ENCODE measurements at places on chromosomes 2 and 18. TPM values are rescaled to one million over a fixed set of nuclear protein-coding genes. Genes with fewer than 3 reads are reported as not detected.

DNA sequence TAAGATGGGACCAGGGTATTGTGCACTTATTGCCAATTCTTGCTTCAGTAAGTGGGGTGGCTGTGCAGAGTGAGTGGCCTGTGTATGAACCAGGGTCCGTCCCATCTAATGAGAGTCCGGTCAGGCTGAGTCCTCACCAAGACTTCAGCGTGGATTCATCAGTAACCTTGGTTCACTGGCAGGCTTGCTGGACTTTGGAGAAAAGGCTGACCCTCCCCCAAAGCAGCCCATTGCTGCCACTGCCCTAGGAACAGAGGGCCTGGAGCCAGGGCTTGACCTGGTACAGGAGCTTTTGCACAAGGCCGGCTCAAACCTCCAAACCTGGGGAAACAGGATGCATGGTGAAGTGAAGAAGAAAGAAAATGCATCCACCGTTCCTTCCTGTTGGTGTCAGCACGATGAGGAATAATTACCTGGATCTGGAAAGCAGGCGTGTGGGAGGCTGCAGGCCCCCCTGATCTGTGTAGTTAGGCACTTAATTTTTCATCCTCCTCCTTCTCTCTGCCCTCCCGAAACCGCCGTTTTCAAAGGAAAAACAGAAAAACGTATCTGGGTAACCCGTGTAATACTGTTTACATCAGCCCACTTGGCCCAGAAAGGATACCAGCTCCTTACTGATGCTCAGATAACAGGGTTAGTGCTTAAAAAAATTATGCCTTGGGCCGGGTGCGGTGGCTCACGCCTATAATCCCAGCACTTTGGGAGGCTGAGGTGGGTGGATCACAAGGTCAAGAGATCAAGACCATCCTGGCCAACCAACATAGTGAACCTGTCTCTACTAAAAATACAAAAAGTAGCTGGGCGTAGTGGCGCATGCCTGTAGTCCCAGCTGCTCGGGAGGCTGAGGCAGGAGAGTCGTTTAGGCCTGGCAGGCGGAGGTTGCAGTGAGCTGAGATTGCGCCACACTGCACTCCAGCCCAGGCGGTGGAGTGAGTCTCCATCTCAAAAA, 147.7 kb downstream of the TGIF1 start:
- H3K27ac ChIP-seq: peak overlapping the region; percentile 98
- peak overlapping the region; percentile 92 for H3K4me3 ChIP-seq
- no peak for DNase-seq
- peaks cover 49% of the 10 kb centered on the region for H3K4me1 ChIP-seq

DNA sequence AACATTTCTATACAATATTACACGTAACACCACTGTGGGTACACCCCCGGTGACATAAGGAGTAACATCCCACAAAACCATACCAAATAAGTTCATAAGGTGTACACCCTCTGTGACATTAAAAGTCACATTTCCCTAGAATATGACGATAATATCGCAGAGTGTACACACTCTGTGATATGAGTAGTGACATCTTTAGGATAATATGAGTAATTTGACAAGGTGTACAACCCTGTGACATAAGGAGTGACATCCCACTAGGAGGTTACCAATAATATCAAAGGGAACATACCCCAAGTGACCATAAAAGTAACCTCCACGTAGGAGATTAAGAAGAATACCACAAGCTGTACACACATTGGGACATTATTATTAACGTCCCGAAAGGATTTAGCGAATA, 24.0 kb upstream of the TEX261 start:
- peaks cover 2% of the 10 kb centered on the region for H3K27me3 ChIP-seq
- peaks cover 5% of the 10 kb centered on the region for H3K4me1 ChIP-seq
- H3K36me3 ChIP-seq: no peaks in the 10 kb centered on the region
- no peak overlapping the region for H3K4me3 ChIP-seq
- H3K27ac ChIP-seq: no peak overlapping the region

SLC4A5 gene
- total RNA-seq: 3.4 TPM

- H3K27me3 ChIP-seq: no peaks in the 10 kb centered on the region
- H3K4me3 ChIP-seq: peak overlapping the region; percentile 85
- H3K36me3 ChIP-seq: peaks cover 41% of the 10 kb centered on the region
- DNase-seq: peak; percentile 87
- peak overlapping the region; percentile 93 for H3K27ac ChIP-seq
Observed at GRCh38 chr2:126657636-126658318, 1.8 kb downstream of the GYPC start.

DNA sequence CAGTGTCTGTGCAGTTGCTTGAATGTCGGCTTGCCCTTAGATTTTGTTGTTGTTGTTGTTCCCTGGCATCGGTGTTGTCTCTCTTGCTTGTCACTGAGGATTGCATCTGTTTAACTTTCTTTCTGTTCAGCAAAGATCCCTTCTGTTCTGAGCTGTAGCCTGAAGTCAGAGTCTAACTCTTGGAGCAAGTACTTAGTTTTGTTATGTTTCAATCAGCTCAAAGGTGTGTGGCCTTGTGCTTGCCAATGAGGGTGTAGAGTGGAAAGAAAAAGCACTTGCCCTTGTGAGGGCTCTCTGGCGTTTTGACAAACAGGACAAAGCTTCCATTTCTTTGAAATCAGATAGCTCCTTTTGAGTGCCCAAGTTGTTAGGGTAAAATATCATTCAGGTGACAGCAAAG, 757.1 kb upstream of the CDH7 start:
- H3K36me3 ChIP-seq: no peaks in the 10 kb centered on the region
- H3K4me3 ChIP-seq: no peak overlapping the region
- no peak overlapping the region for H3K27ac ChIP-seq
- H3K27me3 ChIP-seq: no peaks in the 10 kb centered on the region

DNA sequence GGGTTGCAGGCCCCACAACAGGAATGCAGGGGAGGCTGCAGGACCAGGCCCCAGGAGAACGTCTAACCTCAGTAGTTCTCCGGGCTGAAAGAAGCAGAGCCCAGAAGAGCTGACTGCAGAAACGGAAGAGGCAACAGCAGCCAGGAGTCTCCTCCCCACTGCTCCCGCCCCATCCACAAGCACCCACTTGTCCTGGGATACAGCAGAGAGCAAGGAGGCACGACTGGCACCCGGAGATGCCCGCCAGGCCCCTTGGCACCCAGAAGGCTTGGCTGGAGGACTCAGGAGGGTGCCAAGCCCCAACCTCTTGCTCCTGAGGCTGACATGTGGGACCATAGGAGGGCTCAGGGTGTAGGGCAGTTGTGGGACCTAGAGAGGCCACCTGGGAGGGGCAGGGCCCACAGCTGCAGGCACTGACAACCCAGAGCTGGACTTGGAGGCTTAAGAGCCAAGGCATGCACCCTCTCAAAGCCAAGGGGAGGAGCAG, 29.0 kb upstream of the TNS1 start:
- H3K27ac ChIP-seq: no peak overlapping the region
- no peaks in the 10 kb centered on the region for H3K27me3 ChIP-seq
- H3K36me3 ChIP-seq: no peaks in the 10 kb centered on the region
- H3K4me3 ChIP-seq: no peak overlapping the region

Data from activated CD4-positive, alpha-beta memory T cell treated with anti-CD3 and anti-CD28 coated beads, Interleukin-2, amount 10 ng/mL, durations not matched to agents 7 days and 5 days (primary cell).